ENCODE measurements at places on chromosomes 12 and 14.

DNA sequence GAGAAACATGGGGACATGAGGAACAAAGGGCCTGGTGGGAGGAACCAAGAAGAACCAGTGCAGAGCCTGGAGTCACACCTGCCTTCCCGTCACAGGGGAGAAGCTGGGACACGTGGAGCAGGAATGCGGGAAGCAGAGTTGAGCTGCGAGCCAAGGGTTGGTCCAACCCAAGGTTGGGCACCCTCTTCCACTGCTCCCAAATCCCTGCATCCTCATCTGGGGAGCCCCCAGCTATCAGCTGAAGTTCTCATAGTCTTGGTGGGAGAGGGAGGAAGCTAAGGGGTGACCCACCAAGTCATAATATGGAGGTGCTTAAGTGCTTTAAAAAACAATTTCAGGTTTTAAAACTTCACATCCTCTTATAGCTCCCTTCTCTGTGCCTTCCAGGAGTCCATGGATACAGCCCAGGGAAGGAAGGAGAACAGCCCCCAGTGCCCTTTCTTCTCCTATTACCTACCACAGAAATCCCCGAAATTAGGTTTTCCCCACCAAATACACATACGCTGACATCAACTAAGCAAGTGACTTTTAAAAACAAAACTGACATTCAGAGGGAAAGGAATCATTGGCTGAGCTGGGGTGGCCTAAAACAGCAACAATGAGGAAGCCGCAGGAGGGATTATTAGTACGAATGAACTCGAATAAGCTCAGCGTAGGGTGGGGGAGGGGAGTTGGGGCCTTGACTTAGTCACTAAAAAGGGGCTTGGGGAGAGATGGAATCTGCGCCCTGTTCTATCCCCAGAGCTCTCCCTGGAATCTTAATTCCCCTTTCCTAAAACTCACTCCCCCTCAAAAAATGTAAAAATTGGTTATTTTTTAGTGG is 4.5 kb downstream of the MYL6 start:
- peak; percentile 58 for DNase-seq

DNA sequence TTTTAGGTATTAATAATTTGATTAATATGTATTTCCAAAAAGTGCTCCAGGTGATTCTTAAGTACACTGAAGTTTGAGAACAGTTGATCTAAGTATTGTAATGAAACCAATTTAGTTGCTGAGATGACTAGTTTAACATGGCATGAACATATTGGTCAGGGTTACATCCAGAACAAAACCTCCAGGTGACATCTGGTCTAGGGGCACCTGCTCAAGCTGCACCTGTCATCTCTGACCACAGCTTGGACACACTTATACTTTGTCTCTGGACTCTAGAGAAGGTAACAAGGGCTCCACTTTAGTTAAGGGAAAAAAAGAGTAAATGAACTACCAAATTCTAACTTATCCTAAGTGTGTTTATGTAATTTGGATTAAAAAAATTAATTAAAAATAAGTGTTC is 8.1 kb downstream of the ARID2 start:
- DNase-seq = no peak

- no peak for DNase-seq
These were observed at the start of gene JPH4 for GRCh38 chr14:23578560-23579310. JPH4 (minus strand) TSS chr14:23578790; CDS start chr14:23577453, 1,337 bp downstream.

DNA sequence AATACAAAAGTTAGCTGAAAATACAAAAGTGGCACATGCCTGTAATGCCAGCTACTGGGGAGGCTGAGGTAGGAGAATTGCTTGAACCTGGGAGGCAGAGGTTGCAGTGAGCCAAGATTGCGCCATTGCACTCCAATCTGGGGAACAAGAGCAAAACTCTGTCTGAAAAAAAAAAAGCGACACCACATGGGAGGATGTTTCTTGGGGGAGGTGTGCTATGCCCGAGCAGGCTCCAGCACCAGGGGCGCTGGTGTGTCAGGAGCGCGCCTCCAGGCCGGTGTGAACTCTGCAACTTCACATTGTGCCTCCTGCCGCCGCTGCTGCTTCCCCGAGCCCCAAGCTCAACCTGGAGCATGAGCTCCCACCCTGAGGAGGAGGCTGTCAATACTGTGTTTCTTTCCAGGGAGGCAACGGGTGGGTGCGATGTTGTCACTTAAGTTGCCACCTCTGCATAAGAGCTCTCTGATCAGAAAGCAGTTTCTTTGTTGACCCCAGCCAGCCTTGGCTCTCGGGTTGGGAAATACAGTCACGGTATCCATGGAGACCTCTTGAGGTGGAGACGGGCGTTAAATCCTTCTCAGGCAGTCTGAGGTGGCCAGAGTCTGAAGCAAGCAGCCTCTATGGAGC is 18.9 kb downstream of the DEGS2 start:
- DNase-seq = peak; percentile 92
